A172 (cell line): ENCODE measurements at places on chromosomes 7 and 10. TPM values are rescaled to one million over a fixed set of nuclear protein-coding genes. Genes with fewer than 3 reads are reported as not detected.

The TAS2R3 gene
- total RNA-seq: not detected in 2 replicates

- DNase-seq: no peak
Observed at GRCh38 chr7:50641442-50642405, 76.5 kb upstream of the DDC start.

DNA sequence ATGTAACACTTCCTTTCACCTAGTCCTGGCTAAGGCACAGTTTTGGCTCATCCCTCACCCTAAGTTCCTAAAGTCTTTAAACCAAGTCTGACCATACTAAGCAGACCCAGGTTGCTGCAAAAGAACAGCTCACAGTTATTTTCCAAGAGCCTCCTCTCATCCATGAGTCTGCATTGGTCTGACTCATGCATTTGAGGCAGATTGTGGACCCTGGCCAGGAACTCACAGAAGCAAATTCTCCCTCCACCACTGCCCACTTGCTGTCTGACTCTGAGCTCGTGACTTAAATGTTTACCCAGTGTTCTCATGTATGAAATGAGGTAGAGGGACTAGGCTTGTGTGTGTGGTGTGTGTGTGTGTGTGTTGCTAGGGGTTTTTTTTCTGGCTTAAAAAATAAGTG, 1272.8 kb downstream of the TYW1 start:
- peak; percentile 96 for DNase-seq

The C10orf67 gene
- total RNA-seq: 1.0 TPM in 1 of 2 replicates, not detected in the other

GRCh38 chr7:50957431-50957830, 174.7 kb upstream of the GRB10 start:
- no peak for DNase-seq

DNA sequence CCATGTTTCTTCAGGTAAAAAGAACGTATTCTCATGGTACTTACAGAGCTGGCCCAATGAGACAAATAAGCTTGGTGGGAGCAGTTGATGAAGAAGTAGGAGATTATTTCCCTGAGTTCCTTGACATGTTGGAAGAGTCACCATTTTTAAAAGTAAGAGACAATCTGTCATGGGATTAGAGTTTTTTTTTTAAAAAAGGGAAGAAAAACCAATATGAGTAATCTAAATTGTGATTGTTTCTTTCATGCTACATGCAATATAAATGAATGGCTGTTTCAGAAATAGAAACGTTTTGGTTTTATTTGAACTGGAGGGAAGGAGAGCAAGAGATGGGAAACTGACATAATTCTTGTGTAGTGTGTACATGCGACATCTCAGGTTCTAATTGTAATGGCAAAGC, 32.8 kb downstream of the TMEM60 start:
- no peak for DNase-seq

The PALD1 gene
- total RNA-seq: 4.0 and 5.8 TPM in 2 replicates

- DNase-seq: no peak
Observed at GRCh38 chr10:19966751-19967150, 150.5 kb downstream of the PLXDC2 start.

The IFIT1B gene
- total RNA-seq: not detected in 2 replicates
